ENCODE measurements at places on chromosomes 11 and 22.

DNA sequence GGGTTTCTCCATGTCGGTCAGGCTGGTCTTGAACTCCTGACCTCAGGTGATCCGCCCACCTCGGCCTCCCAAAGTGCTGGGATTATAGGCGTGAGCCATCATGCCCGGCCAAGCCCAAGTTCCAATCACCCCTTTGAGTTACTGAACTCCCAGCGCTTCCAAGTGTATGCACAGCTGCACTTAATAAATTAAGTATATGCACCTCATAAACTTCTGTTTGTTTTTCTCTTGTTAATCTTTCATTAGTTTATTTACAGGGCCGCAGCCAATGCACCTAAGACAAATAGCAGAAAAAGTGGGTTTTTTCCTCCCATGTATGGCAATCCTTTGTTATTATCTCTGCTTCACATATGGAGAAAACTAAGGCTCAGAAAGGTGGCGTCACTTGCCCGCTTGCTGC is 21.3 kb downstream of the SYN3 start:
- no peak for DNase-seq

- no peak for DNase-seq
These were observed 4.5 kb upstream of the MUC5B start for GRCh38 chr11:1218256-1218787.

DNA sequence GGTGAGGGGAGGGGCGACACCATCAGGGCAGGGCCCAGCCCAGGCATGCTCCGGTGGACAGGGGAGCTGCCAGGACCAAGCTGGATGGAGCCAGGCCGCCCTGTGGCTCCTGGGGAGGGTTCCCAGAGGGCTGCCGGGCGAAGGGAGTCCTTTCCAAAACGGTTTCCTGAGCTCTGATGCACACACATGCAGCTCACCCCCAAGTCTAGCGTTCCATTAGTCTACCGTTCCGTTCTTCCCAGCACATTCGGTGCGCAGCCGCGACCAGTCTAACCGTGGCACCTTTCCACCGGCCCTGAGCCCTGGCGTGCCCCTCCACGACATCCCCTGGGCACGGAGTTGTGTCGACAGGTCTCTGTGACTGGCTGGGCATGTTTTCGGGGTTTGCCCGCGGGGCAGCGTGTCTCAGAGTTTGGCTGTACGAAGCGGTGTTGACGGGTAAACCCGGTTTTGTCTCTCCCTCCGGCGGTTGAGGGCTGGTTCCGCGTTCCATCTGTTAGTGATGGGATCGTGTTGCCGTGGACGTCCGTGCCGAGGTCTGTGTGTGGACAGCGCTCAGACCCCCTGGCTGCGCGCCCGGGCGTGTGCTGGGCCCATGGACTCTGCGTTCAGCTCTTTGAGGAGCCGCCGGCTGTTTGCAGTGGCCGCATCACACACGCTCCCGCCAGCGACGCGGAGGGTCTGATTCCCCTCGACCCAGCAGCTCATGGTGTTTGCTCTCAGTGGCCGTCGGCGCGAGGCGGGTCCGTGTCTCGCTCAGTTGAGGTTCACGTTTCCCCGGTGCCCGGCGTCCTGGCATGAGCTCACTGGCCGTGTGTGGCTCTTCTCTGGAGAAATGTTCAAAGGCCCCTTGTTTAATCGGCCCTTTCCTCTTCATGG is 121.2 kb downstream of the IGLL1 start:
- no peak for DNase-seq

- peak; percentile 21 for DNase-seq
These were observed 25.8 kb downstream of the DDIAS start for GRCh38 chr11:82927264-82927880.

- DNase-seq = no peak
These were observed 560 bp downstream of the TBX1 start for GRCh38 chr22:19760951-19761724.

DNA sequence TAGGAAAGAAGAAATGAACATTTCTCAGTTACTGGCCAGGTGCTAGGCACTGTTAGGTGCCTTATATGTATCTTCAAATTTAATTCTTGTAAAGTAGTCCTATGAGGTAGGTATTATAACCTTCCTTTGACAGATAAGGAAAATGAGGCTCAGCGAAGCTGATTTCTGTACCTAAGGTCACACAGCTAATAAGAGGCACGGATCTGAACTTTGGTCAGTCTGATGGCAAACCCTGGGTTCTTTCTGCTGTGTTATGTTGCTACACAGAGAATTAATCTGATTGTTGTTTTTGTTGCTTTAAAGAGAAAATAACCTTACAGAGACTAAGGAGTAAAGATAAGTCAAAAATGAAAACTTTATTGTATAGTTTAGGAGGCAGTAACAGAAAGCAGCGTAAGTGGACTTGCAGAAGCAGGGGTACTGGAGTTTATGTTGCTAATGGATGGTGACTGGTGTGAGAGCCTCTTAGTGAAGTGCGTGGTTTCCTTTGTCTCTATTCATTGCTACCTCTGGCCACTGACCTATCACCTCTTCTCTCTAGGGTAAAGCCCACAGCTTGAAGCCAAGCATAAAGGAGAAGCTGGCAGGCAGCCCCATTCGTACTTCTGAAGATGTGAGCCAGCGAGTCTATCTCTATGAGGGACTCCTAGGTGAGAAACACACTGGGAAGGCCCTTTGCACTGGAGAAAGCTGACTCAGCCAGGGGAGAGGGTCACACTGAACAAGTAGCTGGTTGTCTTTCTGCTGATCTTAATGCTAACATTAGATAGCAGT is 38.3 kb downstream of the MADD start:
- DNase-seq = no peak

- no peak for DNase-seq
These were observed 583 bp downstream of the FGF4 start for GRCh38 chr11:69774354-69775162.

DNA sequence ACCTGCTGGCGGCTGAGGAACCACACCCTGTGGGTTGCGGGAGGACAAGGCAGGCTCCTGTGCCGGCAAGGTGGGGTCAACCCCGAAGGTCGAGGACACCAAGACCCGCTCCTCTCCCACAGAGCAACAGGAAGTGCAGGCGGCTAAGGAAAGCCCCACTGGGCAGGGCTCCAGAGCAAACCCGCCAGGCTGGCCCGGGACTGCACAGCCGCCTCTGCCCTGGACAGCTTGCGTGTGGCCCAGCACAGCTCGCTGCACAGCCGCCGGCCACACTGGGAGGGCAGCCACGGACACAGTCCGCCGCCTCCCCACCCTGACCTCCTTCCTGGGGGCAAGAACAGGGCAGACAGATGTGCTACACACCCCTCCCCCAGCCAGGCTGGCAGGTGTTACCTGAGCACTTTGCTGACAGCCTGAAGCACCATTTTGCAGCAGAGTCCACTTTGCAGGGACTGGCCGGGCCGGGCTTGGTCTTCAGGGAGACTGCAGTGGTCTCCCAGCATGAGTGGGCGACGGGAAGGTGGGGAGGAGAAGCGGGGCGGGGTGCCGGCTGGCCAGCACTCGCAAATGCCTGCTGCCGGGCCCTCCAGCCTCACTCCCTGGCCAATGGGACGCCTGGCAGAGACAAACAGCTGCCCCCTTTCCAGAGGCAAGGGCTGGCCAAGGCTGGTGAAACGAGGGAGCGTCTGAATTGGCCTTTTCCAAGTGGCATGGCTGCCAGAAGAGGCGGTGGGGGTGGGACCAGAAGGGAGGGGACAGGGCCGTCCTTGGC is at the start of gene MOB2:
MOB2 (minus strand) TSS at position 726 of the 772 bp plus-strand sequence; CDS start at position 503, 223 bp downstream.
- DNase-seq = no peak

DNA sequence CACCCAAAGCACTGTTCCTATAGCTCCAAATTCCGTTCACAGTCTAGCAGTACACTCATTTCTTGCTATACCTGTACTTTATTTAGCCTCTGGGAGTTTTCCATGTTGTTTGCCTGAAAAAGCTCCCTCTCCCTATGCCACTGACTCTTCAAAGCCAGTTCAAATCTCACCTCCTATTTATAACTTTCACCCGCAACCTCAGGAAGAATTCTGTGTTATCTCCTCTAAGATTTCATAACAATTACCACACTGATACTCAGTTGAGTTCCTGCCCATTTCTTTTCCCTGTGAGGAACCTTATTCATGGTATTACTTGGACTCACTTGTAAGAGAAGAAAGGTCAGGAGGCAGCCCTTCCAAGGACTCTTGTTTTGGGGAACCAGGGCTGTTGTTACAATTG is 25.2 kb downstream of the GDPD4 start:
- DNase-seq = no peak

DNA sequence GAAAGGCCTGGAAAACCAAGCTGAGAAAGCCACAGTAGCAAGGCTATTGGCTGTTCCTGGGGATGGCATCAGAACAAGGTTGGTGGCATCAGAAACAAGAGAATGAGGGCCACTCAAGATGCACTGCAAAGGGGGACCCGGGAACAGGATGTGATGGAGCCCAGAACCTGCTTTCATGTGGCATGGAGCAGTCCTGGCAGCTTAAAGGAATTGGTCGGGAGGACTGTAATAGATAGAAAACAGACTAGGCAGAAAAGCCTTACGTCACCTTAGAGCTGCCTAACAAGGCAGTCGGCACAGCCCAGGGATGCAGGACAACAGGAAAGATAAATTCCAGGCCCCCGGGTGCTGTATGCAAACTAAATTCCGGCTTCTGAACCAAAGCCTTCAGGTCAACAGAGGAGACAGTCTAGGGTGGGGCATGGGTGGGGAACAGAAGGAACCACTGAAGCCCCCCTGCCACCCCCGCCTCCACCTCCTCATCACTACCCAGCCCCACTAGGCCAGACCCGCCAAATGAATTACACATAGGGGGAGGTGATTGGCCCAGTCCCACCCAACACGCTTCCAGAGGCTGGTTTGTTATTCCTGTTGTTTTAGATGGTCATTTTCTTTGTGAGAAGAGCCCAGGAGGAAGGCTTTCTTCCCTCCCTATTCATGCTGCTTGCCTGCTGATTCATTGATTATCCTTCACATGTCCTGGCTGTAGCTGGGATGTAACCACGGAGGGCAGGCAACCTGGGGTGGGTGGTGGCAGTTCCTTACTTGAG is 25.7 kb upstream of the LRRC55 start:
- DNase-seq = no peak

GRCh38 chr11:95371153-95371552 is 140.2 kb upstream of the SESN3 start:
- no peak for DNase-seq

- no peak for DNase-seq
These were observed 712 bp upstream of the SLC2A11 start for GRCh38 chr22:23856721-23857605.

DNA sequence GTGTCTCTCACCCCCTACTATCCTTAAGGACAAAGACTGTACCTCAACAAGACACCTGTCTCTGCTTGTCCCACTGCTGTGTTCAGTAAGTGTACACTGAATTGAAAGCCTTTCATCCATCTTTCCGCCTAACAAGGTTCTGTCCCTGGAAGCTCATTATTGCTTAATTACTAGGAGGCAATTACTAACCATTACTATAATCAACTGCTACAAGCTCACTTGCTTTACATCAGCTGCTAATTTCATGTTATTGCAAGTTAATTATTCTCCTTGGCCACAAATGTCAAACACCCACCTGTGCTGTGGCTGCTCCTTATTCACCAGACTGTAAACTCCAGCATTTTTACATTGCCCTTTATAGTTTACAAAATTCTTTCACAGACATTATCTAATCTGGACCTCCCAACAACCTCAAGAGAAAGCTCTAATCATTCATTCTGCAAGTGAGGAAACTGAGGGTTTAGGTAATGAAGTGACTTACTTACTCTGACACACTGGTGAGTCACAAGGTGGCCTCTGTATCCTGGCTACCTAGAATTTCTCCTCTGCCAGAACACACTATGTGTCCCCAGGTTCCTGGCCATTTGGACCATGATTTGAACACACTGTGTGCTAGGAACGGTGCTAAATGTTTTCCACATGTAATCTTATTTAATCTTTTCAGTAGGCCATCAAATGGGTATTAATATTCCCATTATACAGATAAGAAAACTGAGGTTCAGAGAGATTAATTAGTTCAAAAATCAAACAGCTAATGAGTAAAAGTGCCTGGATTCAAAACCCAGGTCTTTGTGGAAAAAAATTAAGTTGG is 66.7 kb downstream of the RAB30 start:
- DNase-seq = no peak

DNA sequence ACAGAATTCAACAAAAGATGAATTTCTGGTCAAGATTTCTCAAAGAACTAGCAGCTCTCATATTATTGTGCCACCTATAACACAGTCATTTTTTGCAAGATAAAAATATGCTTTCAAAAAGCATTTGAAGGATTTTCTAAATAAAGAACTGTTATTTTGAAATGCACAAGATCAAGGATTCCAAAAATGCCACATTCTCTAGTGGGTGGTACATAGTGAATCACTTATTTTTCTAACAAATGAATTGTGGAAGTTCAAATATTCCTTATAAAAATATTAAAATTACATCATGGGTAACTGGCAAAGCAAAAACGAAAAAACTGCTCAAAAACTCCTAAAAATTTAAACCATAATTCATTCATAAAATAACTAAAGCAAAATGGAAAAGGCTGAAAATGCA is 2.1 kb downstream of the RNF141 start:
- no peak for DNase-seq

- DNase-seq = no peak
These were observed 116.2 kb upstream of the NTM start for GRCh38 chr11:131254254-131254653.

- DNase-seq = no peak
These were observed 12.5 kb downstream of the IL17REL start for GRCh38 chr22:49999946-50000586.

DNA sequence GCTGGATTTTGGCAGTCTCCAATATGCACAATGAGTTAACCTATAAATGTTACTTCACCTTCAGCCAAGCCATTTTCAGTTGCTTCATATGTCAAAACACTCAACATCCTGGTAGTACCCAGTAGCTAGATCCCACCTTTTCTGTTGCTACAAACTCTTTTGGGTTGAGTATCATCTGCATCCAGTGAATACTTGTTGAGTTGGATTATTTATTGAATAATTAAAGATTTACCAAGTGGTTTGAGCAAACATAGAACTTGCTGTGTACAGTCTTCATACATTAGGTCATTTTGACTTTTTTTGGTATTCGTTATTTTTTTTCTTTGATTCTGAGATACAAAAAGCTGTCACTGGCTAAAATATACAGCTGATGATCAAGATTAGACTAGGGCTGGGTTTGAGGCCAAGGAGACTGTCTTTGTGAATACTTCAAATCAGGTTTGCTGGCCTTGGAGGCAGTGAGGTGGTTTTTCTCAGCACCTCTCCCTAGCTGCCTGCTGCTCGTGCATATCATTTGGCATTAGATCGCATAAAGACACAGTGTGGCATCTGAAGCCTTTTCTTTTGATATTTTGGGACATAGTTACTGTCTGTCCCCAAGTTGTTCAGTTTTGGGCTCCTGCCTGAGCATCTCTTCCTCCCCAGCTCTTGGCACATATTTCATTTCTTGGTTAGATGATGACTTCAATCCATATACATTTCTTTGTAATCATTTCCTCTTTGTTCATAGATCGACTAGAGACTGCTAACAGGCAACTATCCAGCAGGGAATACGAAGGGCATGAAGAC is 62.8 kb downstream of the AMOTL1 start:
- no peak for DNase-seq

DNA sequence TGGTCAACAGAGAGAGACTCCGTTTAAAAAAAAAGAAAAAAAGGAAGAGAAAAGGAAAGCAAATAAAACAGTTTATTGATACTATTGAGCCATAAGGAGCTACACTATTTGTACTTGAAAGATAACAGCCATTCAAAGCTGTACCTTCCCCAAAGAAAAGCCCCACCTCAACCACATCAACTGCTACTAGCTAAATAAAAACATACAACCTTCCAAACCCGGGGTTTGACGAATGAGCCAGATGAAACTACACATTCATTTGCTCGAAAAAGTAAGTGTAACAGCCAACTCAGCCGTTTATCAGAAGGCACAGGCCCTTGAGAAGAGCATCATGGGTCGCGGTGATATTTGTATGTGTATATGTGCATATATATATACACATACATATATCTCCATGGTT is 78.4 kb downstream of the SIK3 start:
- no peak for DNase-seq
